PC-9 (cell line): ENCODE measurements at places on chromosomes 12 and 14.

GRCh38 chr12:102950107-102950949 lies 7.1 kb upstream of the ASCL1 start:
- no peak for DNase-seq

DNA sequence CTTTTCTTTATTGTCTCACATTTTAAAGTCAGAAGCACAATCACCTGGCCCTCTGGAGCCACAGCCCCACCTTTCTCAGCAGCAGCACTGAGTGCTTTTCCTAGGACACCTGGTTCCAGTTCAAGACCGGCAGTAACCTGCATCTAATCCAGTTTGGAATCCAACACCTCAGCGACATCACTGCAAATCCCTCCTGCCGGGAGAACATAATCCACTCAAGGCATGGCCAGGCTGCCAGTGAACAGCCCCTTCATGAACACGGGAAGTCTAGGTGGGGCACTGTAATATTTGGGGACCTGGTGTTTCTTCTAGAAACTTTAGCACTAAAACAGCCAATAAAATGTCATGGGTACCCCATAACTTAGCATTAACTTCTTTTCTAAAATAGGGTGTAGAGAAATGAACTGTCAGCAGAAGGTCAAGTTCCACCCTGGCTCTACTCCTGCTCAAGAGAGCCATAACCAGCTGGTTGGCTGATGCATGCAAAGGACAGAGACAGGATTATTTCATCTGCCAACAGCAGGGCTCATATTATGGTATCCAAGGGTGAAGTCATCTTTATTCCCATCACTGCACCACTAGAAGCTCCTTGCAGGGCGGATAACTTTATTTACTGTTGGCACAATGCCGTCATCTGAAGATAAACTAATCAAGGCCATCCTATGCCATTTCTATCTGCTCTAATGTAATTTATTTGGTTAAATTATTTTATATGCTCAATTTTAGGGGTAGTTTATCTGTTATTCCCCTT lies 76.7 kb downstream of the TTC7B start:
- no peak for DNase-seq

DNA sequence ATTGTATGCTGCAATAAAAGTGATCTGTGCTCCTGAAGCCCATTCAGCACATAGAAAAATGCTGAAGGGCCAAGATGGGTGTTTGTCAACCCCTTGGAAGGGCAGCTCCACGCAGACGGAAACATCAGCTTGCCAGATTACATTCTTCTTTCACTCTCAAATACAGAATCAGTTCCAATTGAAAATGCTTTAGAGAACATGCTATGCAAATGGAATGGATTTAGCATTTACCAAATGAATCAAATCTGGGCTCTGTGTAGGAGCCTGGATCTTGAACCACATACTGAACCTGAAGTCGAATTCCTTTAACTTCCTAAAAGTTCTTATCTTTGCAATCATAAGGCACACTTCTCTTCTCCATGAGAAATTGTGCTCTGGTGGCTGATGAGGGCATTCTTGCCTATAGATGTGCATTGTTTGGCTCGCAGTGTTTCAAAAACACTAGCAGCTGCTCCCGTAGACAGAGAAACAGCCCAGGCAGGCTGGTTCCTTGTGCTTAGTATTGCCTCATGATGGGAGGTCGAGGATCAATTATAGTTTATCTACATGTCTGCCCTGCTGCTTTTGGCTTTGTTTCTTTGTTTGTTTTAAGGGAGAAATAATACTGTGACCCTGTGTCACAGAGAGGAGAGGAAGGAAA lies 489.8 kb upstream of the FLRT2 start:
- DNase-seq, result no peak

GRCh38 chr14:85701763-85702162 lies 171.8 kb downstream of the FLRT2 start:
- no peak for DNase-seq

GRCh38 chr14:34029921-34030334 lies 79.1 kb upstream of the EGLN3 start:
- DNase-seq, result no peak

DNA sequence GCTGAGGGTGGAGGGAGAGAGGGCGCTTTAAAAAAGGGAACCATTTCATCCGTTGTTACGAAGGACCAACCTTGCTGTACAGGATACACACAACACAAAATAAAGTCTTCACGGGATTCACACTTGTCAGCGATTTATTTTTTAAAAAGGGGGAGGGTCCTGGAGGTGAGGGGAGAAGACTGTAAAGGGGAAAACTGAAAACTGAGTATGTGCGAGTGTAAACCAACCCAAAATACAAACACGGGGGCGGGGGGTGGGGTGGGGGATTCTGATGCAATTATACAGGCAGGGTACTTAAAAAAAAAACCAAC lies 499 bp upstream of the PRKAG1 start:
- DNase-seq, result no peak

- no peak for DNase-seq
These were observed 73.6 kb upstream of the RASSF8 start for GRCh38 chr12:25884920-25885234.

DNA sequence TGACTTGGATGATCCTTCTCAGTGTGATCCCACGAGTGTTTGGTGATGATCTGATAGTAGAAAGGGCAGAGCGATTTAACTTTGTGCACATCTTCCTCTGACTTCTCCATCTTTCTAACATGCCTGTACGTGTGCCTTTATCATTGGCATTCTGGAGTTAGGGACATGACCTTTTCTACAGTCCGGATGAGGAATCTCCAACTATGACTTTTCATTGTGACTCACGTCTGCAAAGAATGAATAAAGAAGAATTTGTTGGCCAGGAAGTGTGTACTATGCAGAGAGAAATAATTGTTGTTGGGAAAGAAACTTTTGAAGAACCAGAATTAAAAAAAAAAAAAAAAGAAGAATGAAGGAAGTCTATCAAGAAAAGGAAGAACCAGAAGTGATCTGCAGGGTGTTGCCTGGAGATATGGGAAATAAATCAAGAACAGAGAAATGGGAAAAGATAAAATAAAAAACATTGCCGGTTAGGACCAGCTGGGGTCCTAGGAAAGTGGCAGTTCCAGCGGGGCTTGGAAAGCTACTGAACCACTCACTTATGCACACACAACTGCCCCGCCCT lies 25.3 kb downstream of the PPFIBP1 start:
- peak; percentile 89 for DNase-seq

DNA sequence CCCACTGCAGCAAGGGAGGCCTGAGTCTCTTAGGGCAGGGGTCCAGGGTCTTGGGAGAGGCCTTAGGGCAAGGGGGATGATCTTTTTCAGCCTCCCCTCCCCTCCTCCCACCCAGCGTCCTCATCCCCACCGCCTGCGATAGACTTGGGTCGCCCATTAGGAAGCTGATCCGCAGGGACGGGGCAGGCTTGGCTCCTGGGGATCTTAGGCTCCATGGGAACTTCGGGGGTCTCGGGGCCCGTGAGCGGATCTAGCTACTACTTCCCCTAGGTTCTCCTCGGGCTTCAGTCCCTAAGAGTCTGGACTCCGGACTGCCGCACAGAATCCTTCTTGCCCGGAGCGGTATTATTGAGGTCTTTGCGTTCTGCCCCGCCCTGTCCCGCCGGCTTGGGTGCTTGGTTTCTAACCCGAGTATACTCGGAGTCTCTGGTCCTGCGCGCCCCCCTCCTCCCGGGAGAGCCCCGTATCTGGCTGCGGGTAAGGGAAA lies 2.2 kb upstream of the PTHLH start:
- no peak for DNase-seq

- no peak for DNase-seq
These were observed 1072.8 kb upstream of the TMEM132C start for GRCh38 chr12:127194176-127194575.

GRCh38 chr12:92987362-92987761 lies 58.3 kb upstream of the EEA1 start:
- DNase-seq, result peak; percentile 72

DNA sequence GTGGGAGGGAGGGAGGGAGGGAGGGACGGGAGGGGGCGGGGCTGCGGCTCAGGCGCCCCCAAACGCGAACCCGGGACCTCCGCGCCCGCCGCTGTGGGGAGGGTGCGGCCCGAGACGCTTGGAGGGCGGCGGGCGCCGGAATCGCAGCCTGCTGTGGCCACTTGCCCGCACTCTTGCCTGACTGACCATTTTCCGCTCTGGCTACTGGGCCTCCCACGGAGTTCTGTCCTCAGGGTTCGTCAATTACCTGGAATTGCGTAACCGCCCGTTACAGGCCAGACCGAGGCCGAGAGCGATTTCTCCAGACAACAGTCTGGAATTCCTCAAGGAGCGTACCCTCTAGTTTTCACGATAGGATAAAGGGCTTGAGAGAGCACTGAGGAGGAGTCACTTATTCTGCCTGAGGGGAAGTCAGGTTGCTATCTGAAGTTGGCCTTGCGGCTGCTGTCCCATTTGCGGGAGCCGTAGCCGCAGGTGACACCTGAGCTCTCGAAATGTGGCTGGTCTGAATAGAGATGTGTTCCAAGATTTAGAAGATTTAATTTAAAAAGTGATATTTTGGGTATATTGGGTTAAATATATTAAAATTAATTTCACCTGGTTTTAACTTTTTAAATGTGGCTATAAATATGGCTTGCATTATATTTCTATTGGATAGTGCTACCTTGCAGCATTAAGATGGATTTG lies 446 bp upstream of the ZNF641 start:
- peak; percentile 60 for DNase-seq

- no peak for DNase-seq
These were observed 6.2 kb downstream of the CALM1 start for GRCh38 chr14:90403065-90403464.

DNA sequence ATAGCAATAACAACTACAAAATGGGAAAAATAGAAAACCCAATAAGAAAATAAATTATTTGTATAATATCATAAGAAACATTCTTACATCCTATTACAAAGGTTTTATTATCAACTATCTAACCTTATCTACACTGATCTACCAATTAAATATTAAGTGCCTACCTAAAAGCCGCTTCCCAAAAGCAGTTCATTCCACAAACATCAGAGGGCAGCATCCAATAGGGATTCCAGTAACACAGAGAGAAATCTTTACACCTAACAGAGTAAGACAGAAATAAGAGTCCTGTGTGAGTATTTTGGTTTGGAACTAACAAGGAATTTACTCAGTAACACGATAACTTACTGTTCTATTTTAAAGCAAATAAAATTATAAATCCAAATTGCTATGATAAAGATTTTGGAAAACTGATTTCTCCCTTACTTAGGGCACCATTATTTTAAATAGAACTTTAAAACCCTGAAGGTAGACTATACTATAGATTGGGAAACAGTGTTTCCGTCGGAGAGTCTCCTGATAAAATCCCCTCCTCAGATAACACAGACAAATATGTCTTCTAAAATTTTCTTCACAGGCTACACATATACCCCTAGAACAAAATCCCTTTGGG lies 15.0 kb downstream of the GXYLT1 start:
- peak; percentile 41 for DNase-seq

DNA sequence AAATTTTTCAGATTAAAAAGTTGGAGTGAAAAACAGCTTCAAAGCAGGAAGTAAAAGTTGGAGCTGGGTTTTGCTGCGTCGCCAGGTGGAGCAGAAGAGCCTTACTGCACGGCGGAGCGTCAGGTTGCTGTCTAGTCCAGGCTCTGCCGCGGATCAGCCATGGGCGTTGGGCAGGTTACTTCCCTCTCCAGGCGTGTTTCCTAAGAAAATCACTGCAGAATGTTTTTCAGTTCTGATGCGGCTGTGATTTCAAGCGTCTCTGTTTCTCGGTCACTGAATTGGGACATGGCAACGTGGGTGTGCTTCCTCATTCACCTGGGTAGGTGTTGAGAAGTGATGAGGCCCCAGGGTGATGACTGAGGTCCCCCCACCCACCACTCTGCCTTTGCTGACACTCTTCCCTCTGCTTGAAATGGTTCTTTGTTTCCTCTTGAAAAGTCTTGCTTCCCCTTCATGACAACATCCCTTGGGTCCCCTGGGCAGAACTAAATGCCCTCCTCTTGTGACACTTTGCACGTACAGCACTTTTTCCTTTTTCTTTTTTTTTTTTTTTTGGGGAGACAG lies 7.6 kb downstream of the EVL start:
- peak; percentile 28 for DNase-seq

DNA sequence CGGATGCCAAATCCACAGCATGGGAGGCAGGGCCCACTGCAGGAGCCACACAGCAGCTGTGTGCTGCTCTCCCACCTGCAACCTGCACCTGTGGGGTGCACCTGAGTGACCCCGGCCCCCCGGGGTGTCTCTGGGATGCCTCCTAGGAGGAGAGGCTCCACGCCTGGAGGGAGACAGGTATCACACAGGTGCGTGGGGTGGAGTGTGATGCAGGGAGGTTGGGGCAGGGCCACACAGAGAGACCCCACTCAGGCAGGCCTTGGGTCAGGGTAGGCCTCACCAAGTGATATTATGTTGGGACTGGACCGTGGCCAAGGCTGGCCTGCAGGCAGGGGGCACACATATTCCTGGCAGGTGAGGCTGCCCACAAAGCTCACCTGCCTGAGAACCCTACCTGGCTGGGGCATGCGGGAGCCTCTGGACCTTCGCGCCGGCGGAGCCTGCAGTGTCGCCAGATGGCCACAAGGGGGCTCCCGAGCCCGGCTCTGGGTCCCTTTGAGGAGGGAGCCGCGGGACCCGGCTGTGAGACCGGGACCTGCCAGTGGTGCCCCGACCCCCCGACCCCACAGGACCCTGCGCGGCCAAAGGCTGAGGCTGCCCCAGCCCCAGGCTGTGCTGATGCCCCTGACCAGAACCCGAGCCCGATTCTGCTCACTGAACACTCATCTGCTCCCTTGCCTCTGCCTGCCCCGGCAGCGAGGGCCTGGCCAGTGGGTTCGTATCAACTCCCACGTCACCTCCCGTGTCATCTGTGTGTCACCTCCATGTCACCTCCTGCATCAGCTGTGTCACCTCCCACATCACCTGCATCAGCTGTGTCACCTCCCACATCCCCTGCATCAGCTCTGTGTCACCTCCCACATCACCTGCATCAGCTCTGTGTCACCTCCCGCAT lies 11.4 kb downstream of the TMEM121 start:
- peak; percentile 57 for DNase-seq

DNA sequence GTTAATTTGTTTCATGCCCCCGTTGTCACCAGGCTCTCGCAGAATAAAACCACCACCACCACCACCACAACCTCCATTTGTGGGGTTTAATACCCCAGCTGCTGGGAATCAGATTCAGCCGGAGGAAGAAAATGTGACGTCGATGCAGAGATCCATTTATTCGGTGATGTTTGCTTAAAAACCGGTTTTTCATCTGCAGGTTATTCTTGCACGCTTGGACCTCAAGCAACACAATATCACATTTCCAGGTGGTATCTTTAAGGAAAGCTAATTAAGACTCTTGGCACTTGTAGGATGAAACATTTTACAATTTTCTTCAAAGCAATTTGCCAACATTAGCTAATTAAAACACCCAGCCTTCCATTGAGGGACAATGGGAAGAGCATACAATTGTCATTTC lies 39.8 kb downstream of the SPRING1 start:
- DNase-seq, result peak; percentile 31

DNA sequence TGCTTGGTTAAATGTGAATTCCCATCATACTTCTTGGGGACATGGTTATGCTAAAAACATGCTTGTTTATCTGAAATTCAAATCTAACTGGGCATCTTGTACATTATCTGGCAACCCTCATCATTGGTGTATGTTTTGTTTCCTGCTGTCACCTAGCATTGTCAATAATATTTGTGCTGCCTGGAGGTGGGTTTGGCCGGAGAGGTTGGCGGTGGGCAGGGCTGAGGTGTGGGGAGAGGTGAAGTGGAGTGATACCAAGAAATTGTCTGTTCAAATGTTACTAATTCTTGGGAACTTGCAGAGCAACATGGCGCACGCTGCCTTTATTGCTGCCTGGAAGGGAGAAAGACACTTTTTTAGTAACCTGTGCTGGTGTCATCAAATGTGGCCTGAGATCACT lies 280.5 kb downstream of the VRK1 start:
- DNase-seq, result no peak

- peak; percentile 31 for DNase-seq
These were observed 153.2 kb upstream of the DDHD1 start for GRCh38 chr14:53306267-53306721.

- DNase-seq, result no peak
These were observed 161.3 kb upstream of the TMCC3 start for GRCh38 chr12:94811611-94812010.
